ENCODE measurements at places on chromosomes 3 and 15.

DNA sequence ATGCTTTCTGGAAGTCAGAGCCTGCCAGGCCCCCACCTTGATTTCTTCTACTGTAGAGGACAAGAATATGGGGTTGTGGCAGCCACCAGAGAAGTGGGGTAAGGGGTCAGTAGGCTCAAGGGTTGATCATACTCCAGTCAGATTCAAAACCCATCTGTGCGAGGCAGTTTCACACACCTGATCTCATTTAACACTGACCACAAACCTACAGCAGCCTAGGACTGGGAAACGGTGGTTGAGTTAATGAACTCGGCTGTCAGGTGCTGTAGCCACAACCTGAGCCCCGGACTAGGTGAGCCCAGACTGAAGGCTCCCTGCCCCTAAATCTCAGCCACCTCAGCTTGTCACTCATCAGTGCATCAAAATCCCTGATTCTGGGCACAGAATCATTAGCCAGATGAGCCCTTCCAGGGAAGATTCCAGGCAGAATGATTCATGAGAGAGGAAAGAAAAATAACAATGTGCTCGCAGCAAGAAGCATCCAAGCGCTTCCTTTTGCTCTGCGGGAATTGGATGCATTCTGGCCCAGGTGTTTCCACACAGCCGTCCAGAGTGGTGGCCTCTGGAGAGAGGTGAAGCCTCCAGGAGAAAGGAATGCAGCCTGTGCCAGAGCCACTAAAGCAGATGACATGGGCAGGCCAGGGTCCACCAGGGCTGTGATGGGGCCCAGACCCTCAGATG lies 102.1 kb downstream of the SRGAP3 start:
- DNase-seq = no peak

GRCh38 chr15:31372635-31373091 lies 46.0 kb downstream of the KLF13 start:
- DNase-seq = peak; percentile 73

- no peak for DNase-seq
Observed at GRCh38 chr15:82111918-82112317, 66.1 kb upstream of the MEX3B start.

DNA sequence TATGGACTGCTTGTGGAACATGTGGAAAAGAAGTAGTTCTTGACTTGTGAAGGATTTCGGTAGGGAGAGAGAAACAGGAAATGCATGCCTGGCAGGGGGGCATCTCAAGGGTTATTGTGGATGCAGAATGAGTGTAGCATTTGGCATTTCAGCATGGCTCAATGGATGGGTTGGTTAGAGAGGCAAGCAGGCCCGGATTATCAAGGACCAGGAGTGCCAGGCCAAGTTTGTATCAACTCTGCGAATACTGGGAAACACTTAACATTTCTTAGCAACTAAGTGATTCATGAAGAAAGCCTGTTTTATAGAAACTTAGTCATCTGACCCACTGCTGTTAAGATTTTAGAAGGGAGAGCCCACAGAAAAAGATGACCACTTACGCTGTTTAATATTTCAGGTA lies 33.6 kb downstream of the KIF15 start:
- DNase-seq = no peak

GRCh38 chr15:33956397-33956796 lies 11.9 kb upstream of the CHRM5 start:
- no peak for DNase-seq

DNA sequence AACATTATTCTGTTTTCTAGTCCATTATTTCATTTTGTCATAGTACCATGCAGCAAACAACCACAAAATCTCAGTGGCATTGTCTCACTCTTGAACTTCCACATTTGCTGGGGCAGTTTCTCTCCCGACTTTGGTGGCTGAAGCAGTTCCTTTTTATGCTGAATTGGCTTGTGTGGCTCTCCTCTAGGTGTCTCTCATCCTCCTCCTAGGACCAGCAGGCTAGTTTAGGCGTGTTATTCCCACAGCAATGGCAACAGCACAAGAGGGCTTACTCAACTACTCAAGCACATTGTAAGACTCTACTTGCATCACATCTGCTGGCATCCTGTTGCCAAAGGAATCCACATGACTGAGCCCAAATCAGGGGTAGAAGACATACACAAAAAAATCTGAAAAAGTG lies 201.8 kb upstream of the KCNH8 start:
- DNase-seq = no peak

- DNase-seq = no peak
Observed at GRCh38 chr15:70815604-70816003, 38.4 kb downstream of the LARP6 start.

GRCh38 chr15:69834267-69834666 lies 263.4 kb downstream of the TLE3 start:
- no peak for DNase-seq

GRCh38 chr15:31444844-31445243 lies 118.2 kb downstream of the KLF13 start:
- no peak for DNase-seq

- no peak for DNase-seq
Observed at GRCh38 chr3:104631254-104631653, 735.5 kb upstream of the ALCAM start.

- no peak for DNase-seq
Observed at GRCh38 chr3:17352620-17353019, 389.8 kb downstream of the TBC1D5 start.

DNA sequence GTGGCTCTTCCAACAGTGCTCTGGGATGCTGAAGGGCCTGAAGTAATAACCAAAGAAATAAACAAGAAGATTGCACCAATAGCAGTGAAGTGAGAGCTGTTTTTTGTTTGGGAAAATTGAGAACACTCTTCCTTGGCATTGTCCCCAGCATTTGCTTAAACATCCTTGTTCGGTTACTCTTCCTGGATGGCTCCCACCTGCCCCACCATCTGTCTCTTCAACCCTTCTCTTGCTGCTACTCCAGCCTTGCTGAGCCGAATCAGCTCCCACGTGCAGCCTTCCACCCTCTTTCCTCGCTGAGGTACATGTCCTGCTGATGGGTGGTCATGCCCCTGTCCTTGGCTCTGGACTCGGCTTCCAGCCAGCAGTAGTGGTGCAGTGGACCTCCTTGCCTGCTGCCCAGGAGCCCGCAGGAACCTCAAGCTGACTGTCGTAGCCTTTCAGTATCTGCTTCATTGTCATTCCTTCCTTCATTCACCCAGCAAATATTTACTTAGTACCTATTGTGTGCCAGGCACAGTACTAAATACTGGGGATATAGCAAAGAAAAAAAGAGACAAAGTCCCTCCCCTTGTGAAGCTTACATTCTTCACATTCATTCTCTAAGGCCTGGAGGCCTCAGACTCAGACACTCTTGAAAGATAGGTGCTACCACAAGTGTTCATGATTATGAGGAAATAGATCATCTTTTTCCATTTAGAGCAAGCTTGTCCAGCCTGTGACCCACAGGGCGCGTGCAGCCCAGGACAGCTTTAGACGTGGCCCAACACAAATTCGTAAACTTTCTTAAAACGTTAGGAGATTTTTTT lies 17.1 kb upstream of the VILL start:
- no peak for DNase-seq

DNA sequence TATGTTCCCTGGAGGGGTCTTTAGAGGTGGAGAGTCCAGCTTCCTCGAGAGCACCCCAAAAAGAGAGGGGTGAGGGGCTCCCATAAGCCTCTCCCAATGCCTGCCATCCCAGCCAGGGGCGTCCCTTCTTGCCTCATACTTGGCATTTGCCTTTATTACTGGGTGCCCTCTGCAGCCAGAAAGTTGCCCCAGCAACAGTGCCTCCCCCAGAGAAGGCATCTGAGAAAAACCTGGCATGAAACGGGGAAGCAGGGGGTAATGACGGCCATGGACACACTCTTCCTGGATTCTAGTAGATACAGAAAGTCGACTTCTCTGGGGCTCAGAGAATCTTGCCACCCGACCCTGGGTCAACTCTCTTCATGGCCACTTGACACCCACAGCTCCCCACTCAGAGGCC lies 90.1 kb downstream of the PCSK6 start:
- DNase-seq = no peak

- DNase-seq = no peak
Observed at GRCh38 chr15:54660356-54660755, 536.4 kb downstream of the RSL24D1 start.

GRCh38 chr3:11619461-11619860 lies 24.3 kb downstream of the VGLL4 start:
- no peak for DNase-seq

- no peak for DNase-seq
Observed at GRCh38 chr3:134824791-134825190, 29.7 kb downstream of the EPHB1 start.

DNA sequence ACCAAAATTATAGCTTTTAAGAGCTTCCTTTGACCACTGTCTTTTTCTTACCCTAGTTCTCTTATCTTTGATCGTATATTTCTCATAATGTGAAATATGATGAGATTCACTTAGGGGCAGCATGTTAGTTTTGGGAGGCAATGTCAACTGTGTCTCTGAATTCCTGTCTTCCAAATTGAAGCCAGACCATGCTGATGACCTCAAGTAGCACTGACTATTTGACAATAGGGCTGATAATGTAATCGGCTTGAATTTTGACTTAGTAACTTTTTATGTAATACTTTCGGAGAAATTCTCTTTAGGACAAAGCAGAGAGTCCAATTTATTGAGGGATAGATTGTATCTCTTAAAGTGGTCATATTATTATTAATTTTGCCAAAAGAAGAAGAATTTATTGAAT lies 295.4 kb upstream of the TPRG1 start:
- no peak for DNase-seq

- no peak for DNase-seq
Observed at GRCh38 chr15:81002009-81002330, 1.2 kb downstream of the TLNRD1 start.

GRCh38 chr3:43268636-43269035 lies 17.7 kb upstream of the SNRK start:
- DNase-seq = no peak

- no peak for DNase-seq
Observed at GRCh38 chr3:148873977-148874376, 8.9 kb downstream of the CPA3 start.

DNA sequence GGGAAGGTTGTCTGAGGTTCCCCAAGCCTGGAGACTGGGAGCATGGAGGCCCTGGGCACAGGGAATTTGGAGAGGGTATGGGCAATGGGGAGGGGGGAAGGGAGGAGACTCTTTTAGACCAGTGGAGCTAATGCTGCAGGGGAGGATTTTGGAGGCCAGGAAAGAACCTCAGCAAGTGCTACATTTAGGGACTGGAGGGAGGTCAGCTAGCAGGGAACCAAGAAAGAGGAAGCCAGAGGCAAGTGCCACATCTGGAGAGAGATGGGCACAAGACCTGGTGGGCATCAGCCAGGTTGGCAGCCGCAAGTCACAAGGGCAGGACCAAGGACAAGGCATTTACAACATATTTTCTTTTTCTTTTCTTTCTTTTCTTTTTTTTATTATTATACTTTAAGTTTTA lies 20.7 kb downstream of the PLEKHO2 start:
- DNase-seq = no peak

DNA sequence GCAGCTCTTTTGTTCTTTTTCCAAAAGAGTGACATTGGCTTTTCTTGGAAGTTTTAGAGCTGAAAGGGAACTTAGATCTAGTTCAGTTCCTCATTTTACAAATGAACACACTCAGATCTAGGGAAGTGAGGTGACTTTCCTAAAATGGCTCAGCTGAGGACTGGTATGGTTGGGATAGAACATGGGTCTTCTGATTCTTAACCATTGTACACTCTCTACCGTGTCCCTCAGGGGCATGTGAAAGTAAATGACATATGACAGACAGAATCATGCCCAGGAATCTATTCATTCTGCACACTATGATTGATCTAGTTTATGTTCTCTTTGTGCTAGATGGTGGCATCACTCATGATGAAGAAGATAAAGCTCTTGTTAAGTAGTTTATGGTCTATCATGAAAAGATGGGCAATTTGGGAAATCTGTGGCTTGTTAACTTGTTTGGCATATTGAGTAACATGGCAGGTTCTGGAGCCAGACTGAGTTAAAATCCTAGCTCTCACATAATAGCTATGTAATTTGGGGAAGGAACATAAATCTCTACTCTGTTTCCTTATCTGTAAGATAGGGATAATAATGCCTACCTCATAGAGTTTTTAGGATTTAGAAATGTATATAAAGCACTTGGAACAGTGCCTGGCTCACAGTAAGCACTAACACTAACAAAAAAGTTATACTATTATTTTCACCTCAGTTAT lies 30.9 kb downstream of the UBE2E1 start:
- no peak for DNase-seq

GRCh38 chr15:65832549-65833364 lies 36.5 kb upstream of the RAB11A start:
- DNase-seq = peak; percentile 95

DNA sequence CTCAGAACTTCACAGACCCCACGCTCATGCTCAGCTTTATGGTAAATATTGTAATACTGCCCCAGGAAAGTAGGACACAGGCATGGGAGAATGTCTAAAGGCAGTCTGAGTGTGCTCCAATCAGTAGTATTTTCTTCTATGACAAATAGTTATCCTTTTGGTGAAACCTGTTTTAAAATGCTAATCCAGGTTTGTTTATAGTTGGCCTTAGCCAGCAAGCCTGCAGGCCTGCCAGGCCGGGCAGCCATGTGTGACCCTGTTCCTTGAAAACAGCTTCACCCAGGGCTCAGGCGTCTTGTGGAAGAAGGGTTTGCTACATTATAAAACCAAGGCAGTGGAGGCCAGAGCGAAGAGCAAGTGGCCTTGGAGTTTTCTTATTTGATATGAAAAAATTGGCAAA lies 104.7 kb downstream of the SEMA6D start:
- no peak for DNase-seq

- DNase-seq = peak; percentile 4
Observed at GRCh38 chr3:140091143-140091542, 156.2 kb downstream of the CLSTN2 start.

DNA sequence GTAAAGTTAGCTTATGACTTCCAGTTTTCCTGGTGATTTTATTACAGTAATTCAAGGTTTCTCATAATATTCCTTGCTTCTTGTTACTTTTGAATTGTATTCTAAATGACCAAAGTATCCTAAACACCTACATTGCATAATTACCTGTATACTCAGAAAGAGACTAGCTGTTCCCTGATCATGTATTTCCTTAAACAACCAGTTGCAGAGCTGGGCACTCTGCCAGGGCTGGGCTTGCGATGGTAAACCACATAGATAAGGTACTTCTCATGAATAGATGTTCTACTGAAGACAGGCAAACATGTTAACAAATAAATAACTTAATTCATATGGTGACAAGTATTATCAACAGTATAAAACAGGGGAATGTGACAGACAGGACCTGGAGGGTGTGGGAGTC lies 142.3 kb upstream of the WNT5A start:
- DNase-seq = no peak

GRCh38 chr3:126132751-126133511 lies 47.5 kb downstream of the ALDH1L1 start:
- peak; percentile 2 for DNase-seq

- DNase-seq = no peak
Observed at GRCh38 chr3:130760922-130761321, 14.3 kb upstream of the PIK3R4 start.

DNA sequence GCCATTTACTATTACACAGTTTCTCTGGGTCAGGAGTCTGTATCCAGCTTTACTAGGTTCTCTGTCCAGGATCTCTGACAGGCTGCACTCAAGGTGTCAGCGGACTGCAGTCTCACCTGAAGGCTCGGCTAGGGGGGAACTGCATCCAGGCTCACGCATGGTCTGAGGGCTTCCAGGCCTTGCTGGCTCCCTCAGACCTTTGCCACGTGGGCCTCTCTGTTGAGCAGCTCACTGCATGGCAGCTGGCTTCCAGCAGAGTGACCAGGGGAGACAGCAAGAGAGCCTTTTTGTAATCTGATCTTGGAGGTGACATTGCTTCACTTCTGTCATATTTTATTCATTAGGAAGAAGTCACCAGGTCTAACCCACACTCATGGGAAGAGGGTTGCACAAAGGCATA lies 152.3 kb downstream of the CACNA2D3 start:
- DNase-seq = no peak
